Left ventricle myocardium superior (tissue), 1 donor: ENCODE measurements at places on chromosomes 7 and 10.

DNA sequence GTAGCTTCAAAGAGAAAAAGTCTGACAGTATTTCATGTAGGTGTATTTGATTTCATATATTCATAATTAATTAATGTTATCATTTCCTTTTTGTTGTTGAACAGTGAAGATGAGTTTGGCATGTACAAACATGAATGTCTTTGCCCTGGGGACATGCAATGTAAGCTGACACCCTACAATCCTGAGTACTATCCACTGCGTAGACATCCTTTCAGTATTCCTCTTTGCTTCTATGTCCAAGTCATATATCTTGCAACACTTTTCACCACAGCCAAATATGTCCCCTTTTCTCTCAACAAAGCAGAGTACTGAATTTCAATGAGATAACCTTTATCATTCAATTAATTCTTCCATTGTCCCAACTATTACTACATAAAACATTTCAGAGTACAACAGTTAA is 93.6 kb downstream of the GPR37 start:
- no peak for DNase-seq

DNA sequence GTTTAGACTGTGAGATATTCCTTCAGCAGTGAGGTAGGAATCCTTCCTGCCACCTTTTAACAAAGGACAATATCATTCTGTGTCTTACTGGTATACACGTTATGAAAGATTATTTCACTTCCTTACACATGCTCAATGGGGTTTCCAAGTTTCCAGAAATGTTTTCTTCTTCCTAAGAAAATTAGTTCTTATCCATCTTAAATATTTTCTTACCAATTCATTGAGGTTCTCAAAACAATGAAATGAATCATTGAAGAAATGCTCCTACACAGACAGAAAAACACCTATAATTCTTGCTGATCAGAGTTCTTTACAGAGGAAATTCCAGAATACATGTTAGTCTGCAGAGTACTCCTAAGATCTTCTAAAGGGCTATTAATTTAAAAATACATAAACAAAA is 51.4 kb upstream of the SEC61G start:
- no peak for DNase-seq

- no peak for DNase-seq
These were observed 159.1 kb downstream of the GFRA1 start for GRCh38 chr10:116113721-116114501.

GRCh38 chr10:9786576-9786975 is 1231.1 kb upstream of the CELF2 start:
- DNase-seq, result no peak

GRCh38 chr10:24238519-24239247 is 29.7 kb downstream of the KIAA1217 start:
- no peak for DNase-seq

DNA sequence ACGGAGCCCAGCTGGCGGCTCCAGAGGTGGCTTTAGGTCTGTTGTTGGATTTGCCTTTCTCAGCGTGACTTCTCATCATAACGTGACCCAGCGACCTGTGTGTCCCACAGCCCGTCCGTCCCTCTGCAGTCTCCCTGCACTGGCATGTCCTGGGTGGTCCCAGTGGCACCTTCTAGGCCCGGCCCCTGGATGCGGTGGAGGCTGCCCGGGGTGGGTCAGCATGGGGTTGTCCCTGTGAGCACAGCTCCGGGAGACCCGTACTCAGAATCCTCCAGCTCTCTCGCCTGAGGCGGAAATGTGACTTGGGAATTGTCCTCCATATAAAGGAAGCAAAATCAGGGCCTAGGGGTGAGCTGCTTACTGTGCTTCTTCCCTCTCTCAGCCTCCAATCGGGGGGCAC is 25.6 kb upstream of the AP5Z1 start:
- no peak for DNase-seq

- no peak for DNase-seq
These were observed 26.5 kb upstream of the FHIP2A start for GRCh38 chr10:114795039-114795438.

- DNase-seq, result no peak
These were observed 51.8 kb upstream of the SLC35G1 start for GRCh38 chr10:93841961-93842360.

DNA sequence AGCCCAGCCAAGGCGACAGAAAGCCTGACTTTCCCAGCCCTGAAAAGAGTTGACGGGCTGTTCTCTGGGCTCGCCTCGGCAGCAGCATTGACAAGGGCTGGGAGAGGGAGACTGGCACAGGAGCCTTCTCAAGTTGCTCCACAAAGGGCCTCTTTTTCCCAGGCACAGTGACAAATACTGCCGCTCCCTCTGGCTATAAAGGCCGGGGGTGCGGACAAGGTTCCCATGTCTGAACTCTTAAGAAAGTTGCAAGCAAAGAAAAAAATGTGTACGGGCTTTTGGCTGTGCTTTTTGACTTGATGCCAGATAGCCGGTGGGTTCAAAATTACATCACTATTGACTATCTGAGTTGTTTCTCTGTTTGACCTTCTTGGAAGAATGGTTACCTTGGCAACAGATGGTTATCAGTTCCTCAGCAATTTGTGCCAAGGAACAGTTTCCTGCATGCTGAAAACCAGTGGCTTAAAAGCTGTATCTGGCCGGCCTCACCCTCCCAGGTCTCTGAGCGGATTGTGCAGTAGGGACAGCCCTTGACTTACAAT is 115.9 kb upstream of the EEPD1 start:
- DNase-seq, result peak; percentile 39

GRCh38 chr7:78601728-78602127 is 803.2 kb downstream of the PHTF2 start:
- DNase-seq, result no peak

GRCh38 chr7:32958046-32959025 is 1.1 kb downstream of the FKBP9 start:
- DNase-seq, result peak; percentile 66

- DNase-seq, result no peak
These were observed 97.0 kb upstream of the DDC start for GRCh38 chr7:50662041-50662694.

DNA sequence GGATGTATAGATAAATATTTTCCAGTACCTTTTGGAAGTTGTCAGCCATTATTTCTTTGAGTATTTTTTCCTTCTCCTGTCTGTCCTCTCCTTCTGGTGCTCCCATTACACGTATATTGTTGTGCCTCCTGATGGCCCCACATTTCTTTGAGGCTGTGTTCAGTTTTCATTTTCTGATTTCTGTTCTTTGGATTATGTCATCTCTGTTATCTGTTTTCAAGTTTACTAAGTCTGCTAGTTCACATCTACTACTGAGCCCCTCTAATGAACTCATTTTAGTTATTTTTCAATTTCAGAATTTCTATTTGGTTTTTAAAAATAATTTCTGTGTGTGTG is 16.3 kb downstream of the RBM33 start:
- no peak for DNase-seq

- no peak for DNase-seq
These were observed 322.5 kb upstream of the ZMIZ1 start for GRCh38 chr10:78746155-78746763.

DNA sequence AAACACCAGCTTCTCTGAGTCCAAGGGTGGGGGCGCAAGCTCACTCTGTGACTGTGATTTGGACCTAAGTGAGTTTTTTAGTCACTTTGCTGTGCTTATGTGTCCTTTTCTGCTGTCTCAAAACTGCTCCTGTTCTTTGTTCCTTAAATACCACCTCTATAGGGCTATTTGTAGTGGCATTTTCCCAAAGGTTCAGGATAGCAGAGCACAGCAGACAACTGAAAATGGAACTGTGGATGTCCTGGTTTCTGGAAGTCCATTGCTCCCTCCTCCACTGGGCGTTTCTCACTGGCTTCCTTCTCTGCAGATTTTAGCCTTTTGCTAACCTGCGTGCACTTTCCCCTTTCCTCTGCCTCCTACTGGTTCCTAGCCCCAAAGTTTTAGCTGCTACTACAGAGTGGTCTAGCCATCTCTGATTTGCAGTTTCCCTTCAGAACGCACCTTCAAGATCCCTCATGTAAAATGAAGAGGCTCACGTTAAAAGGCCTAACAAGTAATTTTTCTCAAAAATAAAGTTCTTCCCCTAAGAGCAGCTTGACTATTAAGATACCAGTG is 25.6 kb downstream of the BLVRA start:
- DNase-seq, result no peak

GRCh38 chr10:26858707-26859034 is 2.1 kb downstream of the ABI1 start:
- no peak for DNase-seq

GRCh38 chr7:107115762-107116540 is 52.9 kb upstream of the HBP1 start:
- DNase-seq, result no peak

DNA sequence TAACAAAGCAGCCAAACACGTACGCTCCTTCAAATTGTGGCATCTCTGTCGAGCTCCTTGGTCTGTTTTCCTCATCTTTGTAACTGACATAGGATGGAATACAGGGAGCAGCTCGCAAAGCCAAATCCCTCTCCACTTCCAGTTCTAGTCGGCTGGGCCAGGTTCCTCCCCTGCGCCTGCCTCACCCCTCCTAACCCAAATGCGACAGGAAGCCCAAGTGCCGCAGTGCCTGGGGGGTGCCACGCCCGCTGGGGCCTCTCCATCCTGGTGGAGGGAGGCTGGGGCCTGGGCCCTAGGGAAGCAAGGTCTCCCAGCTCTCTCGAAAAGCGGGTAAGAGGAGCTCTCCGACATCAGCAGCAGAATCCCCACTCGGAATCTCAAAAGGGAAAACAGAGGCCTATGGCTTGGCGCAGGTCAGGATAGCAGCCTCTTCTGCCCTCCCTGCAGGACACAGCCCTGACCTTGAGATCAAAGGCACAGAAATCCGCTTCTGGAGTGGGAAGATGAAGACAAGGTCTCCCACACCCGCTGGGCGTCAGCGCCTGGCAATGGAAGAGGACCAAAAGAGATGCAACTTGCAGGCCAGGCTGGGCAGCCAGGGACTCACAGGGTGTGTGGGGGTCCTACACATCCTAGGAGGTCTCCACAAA is 165.8 kb downstream of the NRF1 start:
- no peak for DNase-seq

DNA sequence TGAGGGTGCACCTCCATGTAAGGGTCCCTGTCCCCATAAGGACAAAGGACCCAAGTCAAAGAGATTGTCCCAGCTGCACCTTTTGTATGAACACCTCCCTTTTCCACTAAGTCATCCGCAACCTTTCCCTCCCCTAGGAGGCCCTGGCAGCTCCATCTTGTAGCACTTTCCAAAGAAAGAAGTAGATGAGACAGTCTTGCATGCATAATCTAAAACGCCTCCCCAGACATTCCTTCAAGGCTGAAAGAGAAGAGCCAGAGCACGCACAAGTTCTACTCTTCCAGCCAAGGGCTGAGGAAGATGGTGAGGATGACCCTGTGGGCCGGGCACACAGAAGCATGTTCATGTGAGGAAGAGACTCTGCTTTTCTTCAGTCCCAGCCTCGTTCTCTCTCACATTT is 194.4 kb downstream of the TNS3 start:
- no peak for DNase-seq

DNA sequence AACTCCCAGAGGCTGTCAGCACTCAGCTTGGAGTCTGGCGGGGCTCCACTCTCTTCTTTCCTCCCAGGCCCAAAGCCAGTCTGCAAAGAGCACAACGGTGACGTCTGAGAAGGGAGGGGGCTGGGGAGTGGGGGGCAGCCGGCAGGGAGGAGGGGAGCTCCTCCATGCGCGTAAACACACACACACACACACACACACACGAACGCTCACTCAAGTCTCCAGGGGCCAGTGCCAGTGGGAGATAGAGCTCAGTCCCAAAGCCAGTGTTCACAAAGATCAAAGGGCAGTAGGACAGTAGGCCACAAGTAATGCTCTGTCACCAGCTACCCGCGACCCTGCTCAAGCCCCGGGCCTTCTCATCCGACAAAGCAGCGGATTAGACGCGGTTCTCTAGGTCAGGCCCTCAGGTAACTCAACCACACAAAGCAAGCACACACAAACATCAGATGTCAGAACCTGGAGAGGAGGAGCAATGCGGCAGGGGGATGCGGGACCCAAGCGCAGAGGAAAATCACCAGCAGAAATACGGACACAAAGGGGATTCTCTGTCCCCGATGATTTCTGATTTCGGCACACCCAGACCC is 19.9 kb downstream of the TCAF1 start:
- DNase-seq, result peak; percentile 84

DNA sequence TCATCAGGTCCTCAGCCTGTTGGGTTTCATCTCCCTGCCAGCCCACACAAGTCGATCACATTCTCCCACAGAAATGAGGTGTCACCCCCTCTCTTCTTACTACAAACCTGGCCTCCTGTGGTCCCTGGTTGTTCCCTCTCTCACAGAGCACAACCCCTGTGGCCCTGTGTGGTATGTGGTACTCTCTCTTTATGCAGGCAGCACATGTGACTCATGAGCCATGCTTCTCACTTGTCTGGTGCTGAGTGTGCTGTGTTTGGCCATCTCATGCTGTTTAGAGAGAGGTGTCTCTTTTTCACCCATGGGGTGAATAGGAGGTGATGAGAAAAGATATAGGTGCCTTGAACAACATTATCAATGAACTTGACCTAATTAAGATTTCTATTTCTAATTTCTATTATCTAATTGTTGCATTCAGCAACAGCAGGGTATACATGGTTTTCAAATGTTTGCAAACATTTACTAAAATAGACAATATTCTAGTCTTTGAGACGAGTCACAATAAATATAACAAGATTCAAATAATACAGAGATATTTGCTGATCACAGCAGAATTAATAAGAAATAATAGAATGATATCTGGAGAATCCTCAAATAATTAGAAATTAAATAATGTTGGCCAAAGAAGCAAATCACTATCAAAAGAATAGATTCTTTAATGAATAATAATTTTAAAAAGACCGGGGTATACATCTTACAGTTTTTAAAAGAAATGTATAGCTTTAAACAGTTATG is 633.8 kb upstream of the IGFBP3 start:
- DNase-seq, result no peak

DNA sequence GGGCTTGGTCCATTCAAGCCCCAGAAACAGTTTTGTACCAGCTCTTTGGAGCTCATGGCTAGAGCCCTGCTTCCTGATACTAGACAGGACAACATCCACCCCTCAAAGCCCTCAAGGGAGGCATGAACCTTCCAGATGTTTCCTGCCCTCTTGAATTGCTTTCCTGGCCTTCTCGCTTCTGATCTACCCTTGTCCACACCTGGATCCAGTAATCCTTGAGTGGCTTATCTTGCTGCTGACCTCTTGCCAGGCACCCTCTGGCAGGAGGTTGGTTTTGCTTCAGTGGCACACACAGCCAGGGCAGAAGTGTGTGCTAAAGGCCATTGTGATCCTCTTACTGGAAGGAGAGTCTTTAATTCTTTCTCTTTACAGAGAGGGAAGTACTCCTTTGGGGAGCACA is 495.8 kb downstream of the PLXNA4 start:
- no peak for DNase-seq

DNA sequence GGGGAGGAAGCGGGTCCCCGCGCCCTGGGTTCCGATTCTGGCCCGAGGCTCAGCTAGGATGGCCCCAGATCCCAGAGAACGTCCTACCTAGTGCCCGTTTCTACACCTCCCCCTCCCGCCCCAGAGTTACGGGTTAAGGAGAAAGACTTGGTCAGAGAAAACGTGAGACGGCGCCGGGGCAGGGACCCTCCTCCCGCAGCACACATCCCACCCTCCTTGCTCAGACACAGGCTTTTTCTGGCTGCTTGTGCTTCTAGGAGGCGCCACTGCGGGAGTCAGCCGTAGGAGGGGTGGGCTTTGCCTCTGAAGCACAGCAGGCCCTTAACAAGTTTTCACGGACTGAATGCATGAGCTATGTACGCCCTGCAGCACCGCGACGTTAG is 104.9 kb upstream of the LEP start:
- no peak for DNase-seq
